ENCODE measurements at places on chromosomes 7 and 10.

DNA sequence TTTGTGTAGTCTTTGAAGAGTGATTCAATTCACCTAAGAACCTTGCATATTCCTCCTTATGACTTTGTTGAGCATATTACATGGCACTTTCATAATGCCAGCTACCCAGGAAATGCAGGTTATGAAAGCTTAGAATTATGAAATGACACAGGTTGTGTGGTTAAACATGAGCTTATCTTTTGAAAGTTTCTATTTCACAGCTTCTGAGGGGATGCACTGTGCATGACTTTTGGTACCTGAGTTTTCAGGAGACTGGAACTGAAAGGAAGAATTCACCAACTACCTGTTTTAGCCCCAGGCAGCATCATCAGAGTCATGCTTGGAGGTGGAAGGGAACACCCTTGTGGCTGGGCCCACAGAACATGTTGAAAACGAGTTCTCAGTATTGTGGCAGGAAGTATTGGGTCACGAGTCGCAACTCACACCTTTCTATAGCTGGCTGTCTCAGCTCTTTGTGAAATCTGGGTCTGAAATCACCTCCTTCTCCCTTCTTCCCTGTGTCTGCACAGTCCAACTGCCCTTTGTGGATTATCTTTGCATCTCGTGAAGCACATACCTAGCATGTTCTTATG, 228.2 kb downstream of the PTEN start:
- DNase-seq: peak; percentile 58

DNA sequence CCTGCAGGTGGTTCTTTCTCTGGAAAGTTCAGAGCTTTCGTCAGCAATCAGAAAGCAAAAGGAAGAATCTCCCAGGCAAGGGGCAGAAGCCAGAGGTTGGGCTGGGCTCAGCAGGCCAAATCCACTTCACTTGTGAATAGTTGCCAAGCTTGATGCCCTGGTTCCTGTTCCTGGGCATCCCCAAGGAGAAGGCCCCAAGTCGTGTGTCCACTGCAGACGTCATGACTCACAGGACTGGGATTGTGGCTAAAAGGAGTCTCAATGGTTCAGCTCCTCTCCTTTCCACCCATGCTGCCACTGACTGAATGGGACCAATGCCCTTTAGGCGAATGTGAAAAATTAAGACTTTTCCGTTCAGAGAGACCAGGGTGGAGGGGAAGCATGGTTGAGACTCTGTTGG, 38.6 kb upstream of the TRIM8 start:
- no peak for DNase-seq

DNA sequence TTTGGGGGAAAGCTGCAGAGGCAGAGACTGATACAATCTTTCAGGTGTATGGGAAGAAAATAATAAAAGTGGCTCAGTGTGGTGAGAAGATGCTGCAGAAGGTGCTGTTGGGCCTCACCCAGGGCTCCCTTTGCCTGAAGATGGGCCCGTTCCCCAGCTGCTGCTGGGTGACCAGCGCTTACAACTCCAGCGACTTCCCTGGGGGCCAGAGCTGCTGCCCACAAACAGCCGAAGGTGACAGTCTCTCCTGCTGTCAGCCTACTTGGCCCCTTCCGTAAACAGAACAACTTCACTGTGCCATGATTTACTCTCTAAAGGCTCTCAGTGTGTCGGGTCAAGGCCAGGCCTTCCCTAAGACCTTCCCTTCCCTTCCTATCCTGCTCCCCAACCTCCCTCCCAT, 93.6 kb upstream of the PCBD1 start:
- DNase-seq: no peak

DNA sequence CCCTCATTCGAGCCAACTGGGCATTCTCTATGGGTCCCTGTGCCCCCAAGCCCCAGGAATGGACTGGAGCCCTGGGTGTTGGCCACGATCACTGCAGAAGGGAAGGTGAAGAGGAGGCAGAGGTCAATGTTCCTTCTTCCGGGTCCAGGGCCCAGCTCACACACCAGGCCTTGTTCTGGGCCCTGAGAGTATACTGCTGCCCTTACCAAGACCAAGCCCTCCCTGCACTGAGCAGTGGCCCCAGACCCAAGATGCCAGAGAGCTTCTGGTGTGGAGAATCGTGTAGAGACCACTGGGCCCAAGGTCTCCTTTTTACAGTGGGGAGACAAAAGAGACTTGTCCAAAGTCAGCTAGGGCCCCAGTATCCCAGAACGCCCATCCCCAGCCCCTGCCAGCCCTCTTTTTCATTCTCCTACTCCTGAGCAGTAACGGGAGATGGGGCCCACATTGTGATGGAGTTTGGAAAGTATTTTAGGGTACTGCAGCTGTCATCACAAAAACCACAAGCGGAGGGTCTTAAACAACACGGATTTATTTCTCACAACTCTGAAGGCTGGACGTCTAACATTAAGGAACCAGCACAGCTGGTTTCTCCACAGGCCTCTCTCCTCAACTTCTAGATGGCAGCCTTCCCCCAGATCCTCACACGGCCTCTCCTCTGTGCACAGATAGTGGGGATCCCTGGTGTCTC, 79.4 kb downstream of the PDGFA start:
- no peak for DNase-seq

- DNase-seq: no peak
Observed at GRCh38 chr10:28623483-28623882, 53.8 kb upstream of the BAMBI start.

GRCh38 chr7:78765943-78766729, 687.3 kb downstream of the MAGI2 start:
- no peak for DNase-seq

- DNase-seq: peak; percentile 53
Observed at GRCh38 chr7:106598663-106599342, 62.2 kb downstream of the CCDC71L start.

DNA sequence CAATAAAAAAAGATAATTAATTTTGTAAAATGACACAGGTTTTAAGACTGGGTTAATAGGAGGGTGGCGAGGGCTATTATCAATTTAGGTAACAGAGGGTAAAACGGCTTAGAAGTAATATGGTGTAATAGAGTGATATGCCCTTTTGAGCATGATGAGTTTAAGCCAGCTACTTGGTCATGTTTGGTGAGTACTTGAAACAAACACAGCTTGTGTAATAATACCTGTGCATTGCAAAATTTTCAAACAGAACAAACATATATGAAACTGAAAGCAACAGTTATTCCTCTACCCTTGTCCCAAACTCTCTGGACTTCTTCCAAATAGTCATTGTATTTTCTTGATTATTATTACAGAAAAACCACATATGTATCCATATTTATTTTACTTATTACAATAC, 241.7 kb downstream of the MAGI2 start:
- DNase-seq: no peak

GRCh38 chr10:109166935-109167334, 756.4 kb downstream of the XPNPEP1 start:
- no peak for DNase-seq

GRCh38 chr10:22893781-22894180, 34.1 kb upstream of the ARMC3 start:
- no peak for DNase-seq

GRCh38 chr10:114353383-114353782, 50.9 kb downstream of the AFAP1L2 start:
- no peak for DNase-seq
